Heart right ventricle (tissue), 16 donors: ENCODE measurements at places on chromosomes 7 and 10. TPM values are rescaled to one million over a fixed set of nuclear protein-coding genes. Genes with fewer than 3 reads are reported as not detected.

GRCh38 chr10:127854769-127855590 is 37.8 kb downstream of the CLRN3 start:
- no peak for DNase-seq

The FANK1 gene
- 0.64 TPM for polyA plus RNA-seq

DNA sequence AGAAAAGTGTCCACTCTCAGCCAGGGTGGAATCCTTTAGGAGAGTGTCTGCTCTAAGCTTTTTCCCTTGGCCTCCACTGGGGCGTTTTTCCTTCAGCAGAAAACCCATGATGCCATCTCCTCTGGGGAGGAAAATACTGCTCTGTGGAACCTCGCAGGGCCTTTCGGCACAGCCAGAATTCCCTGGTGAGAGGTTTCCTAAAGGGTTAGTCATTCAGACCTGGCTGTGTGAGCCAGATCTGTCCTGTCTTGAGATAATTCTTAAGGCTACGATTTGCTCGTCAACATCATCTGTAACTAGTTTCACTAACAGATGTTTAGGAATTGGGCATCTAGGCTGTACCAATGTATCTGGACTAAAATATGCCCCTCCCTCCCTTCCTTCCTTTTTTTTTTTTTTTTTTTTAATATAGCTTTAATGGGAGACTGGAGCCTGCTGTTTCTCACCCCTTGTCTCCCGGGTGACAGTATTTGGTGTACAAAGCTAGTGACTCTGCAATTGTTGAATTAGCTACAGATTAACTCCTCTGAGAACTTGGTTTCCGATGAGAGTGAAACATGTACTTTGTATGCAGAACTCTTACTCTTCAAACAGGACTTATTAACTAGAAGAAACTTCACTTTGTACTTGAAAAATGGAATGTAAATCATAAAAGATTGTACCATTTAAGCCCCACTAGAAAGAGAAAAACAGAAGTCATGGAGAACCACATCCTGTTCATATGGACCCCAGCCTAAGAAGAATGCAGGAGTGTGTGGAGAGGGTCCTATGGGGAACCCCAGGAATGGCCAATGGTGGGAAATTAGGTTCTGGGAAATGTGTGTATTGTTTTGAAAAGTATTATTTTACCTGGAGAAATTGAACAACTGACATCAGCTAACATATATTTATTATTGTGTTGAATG is 230.9 kb downstream of the CAMK1D start:
- DNase-seq = no peak

DNA sequence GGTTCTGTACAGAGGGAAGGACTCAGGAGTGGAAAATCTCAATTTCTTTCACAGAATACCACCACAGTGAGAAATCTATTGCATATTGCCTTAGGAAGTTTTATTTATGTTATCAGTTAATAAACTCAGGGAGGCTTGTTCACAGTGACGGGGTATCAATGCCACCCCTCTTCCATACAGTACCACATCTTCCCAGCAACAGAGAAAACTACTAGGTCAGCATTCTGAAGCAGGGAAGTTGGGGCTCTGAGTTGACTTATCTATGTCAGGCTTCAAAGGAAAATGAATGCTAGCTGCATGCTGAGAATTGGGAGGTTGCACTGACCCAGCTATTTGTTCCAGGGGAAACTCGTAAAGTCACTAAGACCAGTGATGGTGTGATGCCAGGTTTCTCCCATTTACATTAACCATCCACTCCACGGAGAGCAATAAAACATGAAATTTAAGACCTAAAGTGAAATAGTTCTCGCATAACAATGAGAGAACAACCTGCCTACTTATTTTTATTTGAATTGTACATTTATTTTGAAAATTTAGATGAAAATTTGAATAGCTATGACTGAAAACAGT is 266.7 kb downstream of the RNLS start:
- DNase-seq = no peak

GRCh38 chr7:5667391-5667790 is 114.1 kb downstream of the RNF216 start:
- DNase-seq = no peak

- no peak for DNase-seq
Measured at GRCh38 chr10:3850999-3851937, 66.3 kb upstream of the KLF6 start.

DNA sequence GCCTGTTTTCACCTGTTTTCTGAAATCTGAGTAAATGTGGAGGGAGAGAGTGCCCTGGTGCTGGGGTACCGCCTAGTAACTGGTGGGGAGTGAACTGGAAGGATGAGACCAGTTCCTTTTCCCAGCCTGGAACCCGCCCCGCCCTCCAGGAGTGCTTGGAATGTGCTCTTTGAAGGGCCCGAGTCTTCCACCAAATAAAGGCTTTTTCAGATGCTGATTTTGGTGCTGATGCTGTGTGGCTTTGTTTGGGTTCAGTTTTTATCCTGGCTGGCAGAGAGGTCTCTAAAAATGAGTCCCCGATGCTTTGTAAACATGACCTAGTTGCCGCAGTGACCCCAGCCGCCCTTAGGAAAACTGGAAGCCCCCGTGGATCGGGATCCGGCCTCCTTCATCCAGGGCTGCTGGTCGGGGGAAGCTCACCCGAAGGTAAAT is 25.9 kb downstream of the FOXK1 start:
- DNase-seq = no peak

The HTR5A gene
- polyA plus RNA-seq = not detected

DNA sequence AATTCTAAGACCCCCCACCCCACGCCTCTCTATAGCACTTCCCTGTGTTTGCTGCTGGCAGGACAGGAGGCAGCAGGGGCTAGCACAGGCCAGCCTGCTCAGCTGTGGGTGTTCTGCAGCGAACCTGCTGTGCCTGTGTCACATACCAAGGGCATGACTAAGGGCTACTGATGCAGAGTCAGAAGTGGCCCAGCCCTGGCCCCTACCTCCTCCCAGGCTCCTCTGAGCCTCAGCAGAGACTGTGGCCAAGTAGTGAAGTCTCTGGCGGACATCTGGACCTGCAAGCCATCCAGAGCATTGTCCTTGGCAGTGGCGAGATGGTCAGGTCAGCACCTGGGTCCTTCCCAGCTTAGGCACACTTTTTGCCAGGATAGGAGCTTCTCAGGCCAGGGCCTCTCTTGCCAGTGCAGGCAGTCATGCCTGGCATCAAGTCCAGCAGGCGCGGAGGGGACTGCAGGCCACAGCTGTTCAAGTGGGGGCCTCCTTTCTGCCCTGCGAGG is 116.3 kb upstream of the RET start:
- DNase-seq = no peak

- DNase-seq = no peak
Measured at GRCh38 chr7:120931243-120931642, 19.3 kb upstream of the ING3 start.

DNA sequence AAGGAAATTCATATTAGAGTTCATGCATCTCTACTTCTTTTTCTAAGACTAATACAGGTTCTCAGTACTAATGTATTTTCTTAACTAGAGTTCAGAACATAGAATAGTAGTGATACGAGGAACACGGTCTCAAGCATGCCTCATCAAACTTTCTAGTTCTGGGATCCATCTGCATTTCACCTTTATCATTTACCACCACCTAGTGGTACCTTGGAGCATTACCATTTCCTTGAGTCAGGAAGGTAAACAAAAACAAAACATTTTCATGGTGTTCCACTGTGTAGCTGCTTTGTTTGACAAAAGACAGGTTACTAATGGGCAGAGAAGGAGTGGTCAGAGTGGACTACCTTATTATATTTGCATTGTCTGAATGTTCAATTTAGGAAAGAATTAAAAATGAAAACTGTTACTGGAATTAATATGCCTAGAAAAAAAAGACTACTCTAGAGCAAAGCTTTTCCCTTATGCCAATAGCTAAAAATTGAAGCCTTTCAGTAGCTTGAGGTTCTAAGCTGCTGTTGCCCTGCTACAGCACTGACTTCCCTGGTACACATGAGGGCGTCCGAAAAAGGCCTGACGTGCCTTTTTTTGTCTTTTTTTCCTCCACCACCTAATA is 44.5 kb downstream of the STARD3NL start:
- no peak for DNase-seq

- no peak for DNase-seq
Measured at GRCh38 chr7:38211940-38212339, 33.9 kb downstream of the STARD3NL start.

The SNX10 gene
- 0.88 TPM for polyA plus RNA-seq

The SPAM1 gene
- polyA plus RNA-seq = not detected

DNA sequence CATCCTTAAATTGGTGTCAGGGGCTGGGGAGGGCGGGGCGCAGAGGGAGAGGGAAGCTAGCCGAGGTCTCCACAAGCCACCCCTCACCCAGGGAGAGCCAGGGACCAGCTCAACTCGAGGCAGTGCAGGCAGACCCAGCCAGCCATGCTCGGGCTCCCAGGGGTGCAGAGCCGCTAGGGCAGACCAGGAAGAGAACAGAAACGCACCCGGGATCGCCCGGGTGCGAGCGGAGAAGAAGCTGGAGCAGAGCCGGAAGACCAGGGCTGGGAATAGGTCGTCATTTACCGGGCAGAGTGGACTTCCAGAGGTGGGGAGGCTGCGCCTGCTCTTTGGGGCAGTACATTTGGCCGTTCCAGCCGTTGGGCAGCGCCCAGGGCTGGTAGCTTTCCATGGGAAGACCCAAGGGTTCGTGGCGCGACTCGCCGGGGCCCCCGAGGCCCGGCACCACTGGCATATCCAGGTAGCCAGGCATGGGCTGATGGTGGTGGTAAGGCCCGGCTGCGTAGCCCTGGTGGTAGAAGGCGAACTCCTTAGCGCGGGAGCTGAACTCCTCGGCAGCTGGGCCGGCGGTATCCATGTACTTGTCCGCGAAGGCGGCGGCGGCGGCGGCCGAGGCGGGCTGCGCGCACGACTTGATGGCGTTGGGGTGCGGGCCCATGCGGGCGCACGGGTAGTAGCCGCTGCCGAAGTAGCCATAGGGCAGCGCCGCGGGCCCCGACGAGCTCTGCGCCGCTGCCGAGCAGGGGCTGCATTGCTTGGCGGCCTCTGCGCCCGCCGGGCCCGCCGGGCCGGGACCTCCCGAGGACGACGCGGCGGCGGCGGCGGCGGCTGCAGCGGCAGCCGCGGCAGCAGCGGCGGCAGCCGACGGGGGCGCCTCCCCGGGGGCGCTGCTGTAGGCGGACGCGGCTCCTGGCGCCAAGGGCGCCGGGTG is 755 bp downstream of the HOXA13 start:
- DNase-seq = no peak

GRCh38 chr7:158956805-158957509 is 100.6 kb downstream of the DYNC2I1 start:
- no peak for DNase-seq

GRCh38 chr10:47022311-47023131 is 111.3 kb downstream of the PTPN20 start:
- peak; percentile 42 for DNase-seq

GRCh38 chr10:131474416-131474815 is 162.9 kb upstream of the TCERG1L start:
- no peak for DNase-seq

DNA sequence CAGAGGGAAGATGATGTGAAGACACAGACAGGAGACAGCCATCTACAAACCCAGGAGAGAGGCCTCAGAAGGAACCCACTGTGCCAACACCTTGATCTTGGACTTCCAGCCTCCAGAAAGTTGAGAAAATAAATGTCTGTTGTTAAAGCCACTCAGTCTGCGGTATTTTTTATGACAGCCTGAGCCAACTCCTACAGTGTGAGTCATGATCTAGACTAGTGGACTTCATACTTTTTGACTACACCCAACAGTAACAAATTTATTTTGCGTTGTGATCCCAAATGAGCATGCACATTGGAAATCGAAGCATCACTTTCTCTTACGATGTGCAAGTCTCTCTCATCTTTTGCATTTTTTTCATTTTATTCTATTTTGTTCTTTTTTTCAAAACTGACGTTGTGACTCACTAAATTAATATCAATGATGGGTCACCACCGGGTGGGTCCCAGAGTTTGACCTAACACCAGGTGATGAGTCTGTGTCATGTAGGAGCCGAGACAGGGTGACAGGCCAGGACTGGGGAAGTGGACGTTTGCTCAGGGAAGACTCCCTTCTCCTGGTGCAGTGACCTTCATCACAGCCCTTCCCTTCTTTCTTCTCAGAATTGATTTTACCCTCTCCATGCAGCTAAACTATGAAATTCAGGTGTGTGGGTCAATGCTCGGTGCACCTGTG is 28.9 kb downstream of the PHYH start:
- no peak for DNase-seq

- DNase-seq = no peak
Measured at GRCh38 chr7:154628556-154628955, 374.4 kb downstream of the PAXIP1 start.

DNA sequence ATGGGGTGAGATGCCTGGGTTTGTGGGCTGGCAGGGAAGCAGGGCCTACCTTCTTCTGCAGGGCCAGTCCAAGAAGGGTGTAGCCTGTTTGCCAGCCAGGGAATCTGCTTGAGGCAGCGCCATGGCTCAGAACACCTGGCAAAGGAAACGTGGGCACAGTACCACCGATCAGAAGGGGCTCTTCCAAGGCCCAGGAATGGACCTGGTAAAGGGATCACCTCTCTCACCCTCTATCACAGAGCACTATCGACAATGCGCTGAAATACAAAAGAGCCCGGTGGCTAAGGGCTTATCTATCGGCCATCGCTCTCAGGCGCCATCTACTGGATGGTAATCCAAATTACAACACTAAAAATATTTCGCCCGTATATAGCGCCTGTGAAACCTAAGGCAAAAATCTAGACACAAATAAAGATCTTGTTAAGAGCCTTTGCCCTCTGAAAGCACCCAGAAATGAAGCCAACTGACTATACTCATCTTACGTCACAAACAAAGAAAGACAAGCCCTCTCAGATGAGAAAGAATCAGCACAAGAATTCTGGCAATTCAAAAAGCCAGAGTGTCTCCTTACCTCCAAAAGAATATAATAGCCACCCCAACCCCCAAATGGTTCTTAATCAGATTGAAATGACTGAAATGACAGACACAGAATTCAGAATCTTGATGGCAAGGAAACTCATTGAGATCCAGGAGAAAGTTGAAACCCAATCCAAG is 217.8 kb upstream of the HPS1 start:
- no peak for DNase-seq

The SYT15 gene
- 0.87 TPM for polyA plus RNA-seq

The IFRD1 gene
- polyA plus RNA-seq = 78.5 TPM

The PFKFB3 gene
- 10.6 TPM for polyA plus RNA-seq

- DNase-seq = no peak
Measured at GRCh38 chr7:37901236-37901827, 15.3 kb downstream of the SFRP4 start.

DNA sequence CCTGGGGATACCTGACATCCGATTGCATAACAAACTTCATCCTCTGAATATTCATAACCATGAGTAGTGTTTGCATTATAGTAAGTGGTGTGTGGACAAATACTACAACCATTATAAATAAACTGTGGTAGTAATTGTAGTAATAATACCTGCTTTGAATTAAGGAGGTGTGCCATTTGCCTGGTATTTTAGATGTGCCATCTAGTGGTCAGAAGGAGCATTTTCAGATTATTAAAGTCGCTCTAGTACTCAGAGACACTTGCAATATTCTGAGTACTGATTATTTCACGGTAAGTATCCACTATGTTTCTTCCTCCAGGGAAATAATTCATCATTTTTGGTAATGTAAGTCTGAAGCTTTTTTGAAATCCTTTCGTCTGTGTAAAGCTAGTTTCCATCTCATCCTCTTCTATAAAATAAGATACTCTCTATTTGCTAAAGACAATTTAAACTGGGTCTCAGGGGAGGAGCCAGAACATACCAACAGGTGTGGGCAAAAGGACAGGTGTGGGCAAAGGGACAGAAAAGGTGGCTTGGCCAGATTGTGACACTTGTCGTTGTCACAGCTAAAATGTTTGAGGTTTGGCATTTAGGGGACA is 115.3 kb upstream of the WDR11 start:
- DNase-seq = no peak

GRCh38 chr10:106978756-106979155 is 185.8 kb downstream of the SORCS1 start:
- no peak for DNase-seq

The SFRP5 gene
- 1.9 TPM for polyA plus RNA-seq

The CALHM3 gene
- not detected for polyA plus RNA-seq
